ENCODE measurements at places on chromosomes 1 and 21. TPM values are rescaled to one million over a fixed set of nuclear protein-coding genes. Genes with fewer than 3 reads are reported as not detected.

The HMGCS2 gene
- total RNA-seq = 1.1 TPM

The NOS1AP gene
- total RNA-seq = 3.0 TPM

The TTC34 gene
- total RNA-seq = 0.19 TPM

The AQP10 gene
- not detected for total RNA-seq

The SLC25A34 gene
- total RNA-seq = 0.97 TPM

The CFAP141 gene
- total RNA-seq = not detected

The MANEAL gene
- total RNA-seq = 3.3 TPM

The CSRP1 gene
- 3,645 TPM for total RNA-seq

The PIGR gene
- 1.1 TPM for total RNA-seq

The DRAXIN gene
- not detected for total RNA-seq

The FCAMR gene
- total RNA-seq = not detected

The OR2M3 gene
- not detected for total RNA-seq

The UBXN10 gene
- 12.2 TPM for total RNA-seq

The EXTL2 gene
- 14.5 TPM for total RNA-seq

The B3GALT2 gene
- total RNA-seq = 0.50 TPM

The GPR52 gene
- 2.0 TPM for total RNA-seq

The CNR2 gene
- total RNA-seq = not detected

The TNFSF4 gene
- total RNA-seq = 2.8 TPM

The MTARC1 gene
- 5.6 TPM for total RNA-seq

The PRKCZ gene
- total RNA-seq = 3.1 TPM

The CD5L gene
- total RNA-seq = not detected

The CNTN2 gene
- 2.5 TPM for total RNA-seq

The HAO2 gene
- total RNA-seq = not detected

The LCE1C gene
- total RNA-seq = not detected

The IRF6 gene
- 0.84 TPM for total RNA-seq

The LAMB3 gene
- 0.17 TPM for total RNA-seq

The CBR3 gene
- total RNA-seq = 11.4 TPM

The PRELP gene
- total RNA-seq = 169 TPM

The NPHS2 gene
- total RNA-seq = not detected

The FAM229A gene
- total RNA-seq = 4.0 TPM

The NCSTN gene
- 56.8 TPM for total RNA-seq

The SYNC gene
- total RNA-seq = 189 TPM

The CITED4 gene
- total RNA-seq = 10.1 TPM

The LEFTY1 gene
- not detected for total RNA-seq

The LCE2B gene
- not detected for total RNA-seq

The KLHDC8A gene
- 1.7 TPM for total RNA-seq

The SLC9C2 gene
- total RNA-seq = not detected

The DCST1 gene
- 0.42 TPM for total RNA-seq

The LGR6 gene
- total RNA-seq = under 0.01 TPM

The DDAH1 gene
- total RNA-seq = 27.0 TPM

The KCND3 gene
- 25.7 TPM for total RNA-seq

The ACTN2 gene
- 9.1 TPM for total RNA-seq

The KCNA3 gene
- 2.1 TPM for total RNA-seq

The OR2L8 gene
- not detected for total RNA-seq

The KRTAP7-1 gene
- total RNA-seq = not detected

The POMGNT1 gene
- 41.7 TPM for total RNA-seq

The TMEM9 gene
- total RNA-seq = 46.1 TPM

The TRAF3IP3 gene
- total RNA-seq = 4.2 TPM

The LIPI gene
- not detected for total RNA-seq

All from esophagus muscularis mucosa (tissue), 4 donors.